ENCODE measurements at places on chromosomes 12 and 14.

DNA sequence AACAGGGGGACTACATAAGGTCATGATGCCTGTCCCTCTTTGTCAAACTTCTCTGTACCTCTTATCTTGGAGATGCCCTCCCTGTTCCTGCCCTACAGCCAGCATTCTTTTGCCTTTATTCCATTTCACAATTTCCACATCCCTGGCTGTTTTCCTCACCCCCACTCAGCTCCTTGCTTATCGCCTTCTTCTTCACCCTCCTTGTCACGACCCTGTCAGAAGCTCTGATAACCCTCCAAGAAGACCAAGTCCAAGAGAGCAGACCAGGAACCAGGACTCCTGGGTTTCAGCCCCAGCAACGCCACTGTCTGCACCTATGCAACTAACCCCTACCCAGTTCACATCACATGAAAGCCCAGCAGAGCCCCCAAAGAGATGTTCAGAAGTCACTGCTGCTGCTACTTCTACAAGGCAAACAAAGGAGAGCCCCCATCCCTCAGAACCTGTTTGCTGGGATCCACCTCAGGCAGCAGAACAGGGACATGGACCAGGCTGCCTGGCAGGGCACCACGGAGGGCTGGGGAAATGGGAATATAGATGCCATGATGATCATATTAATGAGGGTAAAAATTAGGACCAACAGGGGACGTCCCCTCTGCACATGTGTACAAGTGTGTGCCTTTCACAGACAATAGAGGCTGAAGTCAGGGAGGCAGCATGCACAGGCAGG lies 92.8 kb downstream of the SINHCAF start:
- no peak for DNase-seq

- no peak for DNase-seq
Observed at GRCh38 chr12:119412811-119413794, 78.6 kb downstream of the CCDC60 start.

DNA sequence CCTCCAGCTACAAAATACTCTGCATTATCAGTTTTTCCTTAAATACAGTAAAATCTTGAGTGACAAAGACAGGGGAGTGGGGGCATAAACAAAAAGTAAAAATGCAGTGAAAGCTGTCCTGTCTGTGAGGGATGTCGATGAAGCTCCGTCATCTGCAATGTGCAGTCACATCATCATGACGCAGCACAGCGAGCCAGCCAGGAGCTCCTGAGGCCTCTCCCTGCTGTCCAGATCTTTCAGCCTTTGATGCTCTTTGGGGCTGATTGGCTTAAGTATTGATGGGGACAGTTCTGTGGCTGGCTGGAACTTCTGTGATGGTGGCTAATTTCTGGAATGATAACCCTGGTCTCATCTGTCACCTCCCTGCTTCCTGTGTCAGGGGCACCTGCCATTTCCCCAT lies 54.6 kb upstream of the TRAF3 start:
- DNase-seq, result no peak

GRCh38 chr14:47189911-47190484 lies 485.4 kb downstream of the MDGA2 start:
- no peak for DNase-seq

GRCh38 chr14:20333494-20333841 lies 389 bp upstream of the CCNB1IP1 start:
- no peak for DNase-seq

DNA sequence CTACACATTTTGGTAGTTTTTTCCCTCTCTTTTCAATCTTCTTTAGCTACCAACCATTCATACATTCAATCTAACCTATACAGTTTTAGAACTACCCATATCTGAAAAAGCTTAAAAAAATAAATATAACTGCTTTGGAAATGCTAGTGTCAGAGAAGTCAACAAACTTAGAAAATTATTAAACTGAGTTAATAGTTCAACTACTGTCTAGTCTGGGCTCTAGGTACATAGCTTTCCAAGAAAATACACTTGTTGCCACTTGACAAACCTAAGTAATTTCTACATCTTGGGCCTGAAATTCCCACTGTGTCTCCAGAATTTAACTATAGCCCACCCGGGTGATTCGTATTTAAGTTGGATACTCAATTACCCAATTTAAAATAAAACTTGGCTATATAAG lies 22.1 kb downstream of the GTF2A1 start:
- no peak for DNase-seq

- no peak for DNase-seq
Observed at GRCh38 chr14:38496092-38496491, 240.2 kb upstream of the CLEC14A start.

GRCh38 chr12:51811203-51812202 lies 37.0 kb downstream of the FIGNL2 start:
- DNase-seq, result no peak

DNA sequence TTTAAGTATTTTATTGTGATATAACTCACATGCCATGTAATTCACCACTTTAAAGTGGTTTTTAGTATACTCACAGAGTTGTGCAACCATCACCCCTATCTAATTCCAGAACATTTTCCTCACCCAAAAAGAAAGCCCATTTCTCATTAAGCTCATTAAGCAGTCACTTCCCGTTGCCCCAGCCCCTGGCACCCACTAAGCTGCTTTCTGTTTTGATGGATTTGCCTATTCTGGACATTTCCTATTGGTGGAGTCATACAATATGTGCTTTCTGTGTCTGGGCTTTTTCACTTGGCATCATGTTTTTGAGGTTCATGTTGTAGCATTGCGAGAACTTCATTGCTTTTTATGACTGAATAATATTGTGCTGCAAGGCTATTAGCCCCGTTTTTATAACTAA lies 66.0 kb downstream of the ARL6IP4 start:
- no peak for DNase-seq

DNA sequence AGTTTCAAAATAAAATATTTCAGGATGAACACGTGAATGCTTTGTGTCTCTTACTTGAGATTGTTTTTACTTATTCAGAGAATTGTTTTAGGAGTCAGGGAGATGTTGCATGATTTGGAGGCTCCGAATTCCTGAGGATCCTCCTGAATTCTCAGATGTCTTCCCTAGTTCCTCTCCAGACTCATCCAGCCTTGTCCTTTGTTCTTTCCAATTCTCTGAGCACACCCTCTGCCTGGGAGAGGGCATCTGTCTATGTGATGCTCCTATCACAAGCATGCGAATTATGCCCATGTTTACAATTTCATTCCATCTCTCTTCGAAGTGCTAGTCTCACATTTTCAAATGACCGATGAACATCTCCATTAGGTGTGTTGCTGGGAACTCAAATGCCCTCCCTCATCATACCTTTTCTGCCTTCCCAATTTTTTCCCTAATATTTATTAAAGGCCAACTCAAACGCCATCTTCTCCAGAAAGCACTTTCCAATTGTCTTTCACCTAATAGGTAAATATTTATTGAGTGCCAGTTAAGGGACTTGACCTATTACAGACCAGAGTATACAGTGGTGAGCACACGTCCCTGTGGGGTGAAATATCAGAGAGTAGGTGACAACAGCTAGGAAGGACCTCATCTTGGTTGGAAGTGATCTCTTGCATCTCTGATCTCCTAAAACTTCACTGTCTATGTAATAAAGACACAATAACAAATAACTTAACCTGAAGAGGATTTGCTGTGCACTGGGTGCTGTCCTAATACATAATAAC lies 64.4 kb downstream of the ARF6 start:
- DNase-seq, result no peak

GRCh38 chr12:34372003-34372402 lies 349.7 kb downstream of the ALG10 start:
- DNase-seq, result no peak

DNA sequence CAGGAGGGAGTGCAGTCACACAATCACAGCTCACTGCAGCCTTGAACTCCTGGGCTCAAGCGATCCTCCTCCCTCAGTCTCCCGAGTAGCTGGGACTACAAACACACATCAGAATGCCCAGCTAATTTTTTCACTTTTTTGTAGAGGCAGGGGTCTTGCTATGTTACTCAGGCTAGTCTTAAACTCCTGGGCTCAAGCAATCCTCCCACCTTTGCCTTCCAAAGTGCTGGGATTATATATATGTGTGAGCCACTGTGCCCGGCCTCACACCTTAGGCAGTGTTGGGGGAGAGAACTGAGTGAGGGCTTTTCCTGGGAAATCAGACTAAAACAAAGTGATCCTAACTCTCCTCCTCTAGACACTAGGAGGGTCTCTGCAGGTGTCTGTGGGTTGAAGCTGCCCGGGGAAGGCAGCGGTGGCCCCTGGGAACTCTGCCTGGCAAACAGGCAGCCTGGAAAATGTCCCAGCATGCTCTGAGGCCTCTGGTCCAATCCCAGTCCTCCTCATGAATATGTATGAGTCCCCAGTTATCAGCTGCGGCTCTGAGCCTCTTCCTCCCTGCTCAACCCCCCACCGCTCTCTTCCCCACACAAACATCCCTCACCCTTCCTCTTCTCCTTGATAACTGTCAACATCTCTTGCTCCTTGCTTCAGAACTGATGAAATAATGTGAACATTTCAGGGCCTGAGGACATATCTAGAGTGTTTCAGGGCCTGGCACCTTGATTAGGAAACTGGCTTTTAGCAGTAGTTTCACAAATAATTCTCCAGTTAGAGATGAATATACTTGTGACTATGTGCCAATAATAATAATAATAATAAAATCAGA lies 7.9 kb upstream of the NAA25 start:
- no peak for DNase-seq

GRCh38 chr12:125861299-125862281 lies 796.4 kb downstream of the AACS start:
- DNase-seq, result no peak

DNA sequence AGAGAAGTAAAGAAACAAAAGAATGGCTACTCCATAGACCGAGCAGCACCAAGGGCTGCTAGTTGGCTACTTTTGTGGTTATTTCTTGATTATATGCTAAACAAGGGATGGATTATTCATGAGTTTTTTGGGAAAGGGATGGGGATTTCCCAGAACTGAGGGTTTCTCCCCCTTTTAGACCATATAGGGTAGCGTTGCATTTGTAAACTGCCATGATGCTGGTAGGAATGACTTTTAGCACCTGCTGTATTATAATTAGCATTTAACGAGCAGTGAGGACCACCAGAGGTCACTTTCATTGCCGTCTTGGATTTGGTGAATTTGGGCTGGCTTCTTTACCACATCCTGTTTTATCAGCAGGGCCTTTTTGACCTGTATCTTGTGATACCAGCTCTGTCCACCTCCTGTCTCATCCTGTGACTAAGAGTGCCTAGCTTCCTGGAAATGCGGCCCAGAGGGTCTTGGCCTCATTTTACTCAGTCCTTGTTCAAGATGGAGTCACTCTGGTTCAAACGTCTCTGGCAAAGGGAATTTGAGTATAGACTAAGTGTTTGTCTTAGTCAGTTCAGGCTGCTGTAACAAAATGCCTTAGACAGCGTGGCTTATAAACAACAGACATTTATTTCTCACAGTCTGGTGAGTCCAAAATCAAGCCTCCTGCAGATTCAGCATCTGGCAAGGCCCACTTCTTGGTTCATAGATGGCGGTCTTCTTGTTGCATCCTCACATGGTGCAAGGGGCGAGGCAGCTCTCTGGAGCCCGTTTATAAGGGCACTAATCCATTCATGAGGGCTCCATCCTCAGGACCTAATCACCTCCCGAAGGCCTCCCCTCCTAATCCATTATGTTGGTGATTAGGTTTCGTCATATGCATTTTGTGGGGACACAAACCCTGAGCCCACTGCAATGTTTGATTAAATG lies 348.3 kb upstream of the SFSWAP start:
- no peak for DNase-seq

GRCh38 chr14:98564006-98564405 lies 708.0 kb downstream of the BCL11B start:
- DNase-seq, result no peak

DNA sequence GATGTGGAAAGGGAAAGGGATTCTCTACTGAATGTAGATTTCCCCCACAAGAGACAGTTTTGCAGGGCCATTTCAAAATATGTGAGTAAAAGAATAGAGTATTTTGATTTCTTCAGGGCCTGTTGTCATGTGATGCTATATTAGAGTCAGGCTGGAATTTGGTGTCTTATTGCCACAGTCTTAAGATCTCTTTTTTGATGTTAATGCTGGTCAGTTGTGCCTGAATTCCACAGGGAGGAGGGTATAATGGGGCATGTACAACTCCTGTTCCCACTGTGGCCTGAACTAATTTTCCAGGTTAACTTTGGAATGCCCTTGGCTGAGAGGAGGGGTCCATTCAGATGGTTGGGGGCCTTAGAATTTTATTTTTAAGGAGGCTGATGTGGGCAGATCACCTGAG lies 111.0 kb upstream of the MAX start:
- DNase-seq, result no peak

DNA sequence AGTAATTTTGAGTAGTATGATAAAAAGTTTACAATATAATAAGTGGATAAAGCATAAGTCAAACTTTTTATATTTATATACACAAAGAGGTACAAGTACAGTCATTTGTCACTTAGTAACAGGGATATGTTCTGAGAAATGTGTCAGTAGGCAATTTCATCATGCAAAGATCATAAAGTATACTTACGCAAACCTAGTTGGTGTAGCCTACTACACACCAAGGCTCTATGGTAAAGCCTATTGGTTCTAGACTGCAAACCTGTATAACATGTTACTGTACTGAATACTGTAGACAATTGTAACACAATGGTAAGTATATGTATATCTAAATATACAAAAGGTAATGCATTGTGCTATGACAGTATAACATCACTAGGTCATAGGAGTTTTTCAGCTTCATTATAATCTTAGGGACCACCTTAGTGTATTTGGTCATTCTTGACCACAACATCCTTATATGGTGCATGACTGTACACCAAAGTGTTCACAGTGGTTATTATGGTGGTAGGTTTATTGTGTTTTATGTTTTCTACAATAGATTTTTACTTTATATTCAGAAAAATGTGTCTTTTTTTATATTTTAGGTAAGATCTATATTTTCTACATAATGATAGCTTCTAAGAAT lies 14.9 kb upstream of the SCFD1 start:
- no peak for DNase-seq

DNA sequence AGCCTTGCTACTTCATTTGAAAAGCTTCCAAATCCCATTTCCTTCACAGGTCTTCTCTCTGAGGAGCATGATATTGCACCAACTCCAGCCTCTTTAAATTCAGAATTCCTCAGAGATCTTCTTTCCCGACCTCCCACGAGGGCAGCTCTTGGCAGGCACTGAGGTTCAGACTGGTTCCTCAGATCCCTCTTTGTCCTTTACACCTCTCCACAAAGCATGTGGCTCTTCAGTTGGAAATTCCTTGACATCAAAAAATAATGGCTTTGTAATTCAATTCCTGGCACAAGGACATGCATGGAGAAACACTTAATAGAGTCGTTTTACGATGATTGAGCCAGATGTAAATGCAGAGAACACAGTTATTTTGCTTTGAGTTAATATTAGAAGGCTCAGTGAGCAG lies 63.2 kb upstream of the TMX1 start:
- no peak for DNase-seq

DNA sequence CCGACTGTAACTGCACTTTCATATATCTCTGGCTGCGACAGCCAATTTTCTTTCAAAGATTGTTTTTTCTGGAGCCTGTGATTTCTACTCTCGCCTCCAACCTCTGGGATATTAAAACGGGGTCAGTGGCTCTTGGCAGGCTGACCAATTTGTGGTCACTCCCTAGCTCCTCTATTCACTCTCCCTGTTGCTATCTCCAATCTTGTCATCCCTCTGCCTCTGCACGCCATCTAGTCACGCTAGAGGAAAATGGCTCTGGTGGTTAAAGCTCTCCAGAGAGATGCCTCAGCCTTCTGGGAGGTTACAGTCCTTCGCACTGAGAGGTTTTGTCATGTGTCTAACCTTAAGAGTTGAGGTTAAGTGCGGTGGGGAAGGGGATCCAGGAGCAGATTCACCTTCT lies 59.8 kb upstream of the CISTR start:
- no peak for DNase-seq
